ENCODE measurements at places on chromosomes 3 and 15.

DNA sequence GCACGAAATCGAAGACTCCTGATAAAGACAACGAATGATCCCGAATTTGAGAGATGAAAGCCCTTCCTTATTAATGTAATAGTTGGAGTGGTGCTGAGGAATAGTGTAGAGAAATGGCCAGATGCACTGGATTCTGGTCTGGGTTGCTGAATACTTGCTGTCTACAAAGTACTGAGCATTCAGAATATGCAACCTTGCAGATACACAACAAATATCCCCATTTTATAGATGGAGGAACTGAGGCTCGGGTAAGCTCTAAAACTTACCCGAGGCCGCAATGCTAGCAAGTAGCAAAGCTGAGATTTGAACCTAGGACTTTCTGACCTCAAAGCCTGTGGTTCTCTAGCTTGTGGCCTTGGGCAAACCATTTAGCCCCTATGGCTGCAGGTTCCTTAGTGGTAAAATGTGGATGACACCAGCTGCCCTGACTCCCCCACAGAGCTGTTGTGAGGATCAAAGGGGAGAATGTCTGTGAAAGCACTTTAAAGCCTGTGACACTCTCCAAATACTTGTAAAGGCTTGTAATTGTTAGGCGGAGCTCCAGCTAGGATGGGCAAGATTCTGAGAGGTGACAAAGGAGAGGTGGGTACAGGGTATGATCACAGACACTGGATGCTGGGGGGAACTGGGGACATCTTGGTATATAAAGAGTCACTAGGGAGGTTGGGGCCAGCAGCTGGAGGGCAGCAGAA, 39.8 kb downstream of the FOXB1 start:
- DNase-seq = no peak

DNA sequence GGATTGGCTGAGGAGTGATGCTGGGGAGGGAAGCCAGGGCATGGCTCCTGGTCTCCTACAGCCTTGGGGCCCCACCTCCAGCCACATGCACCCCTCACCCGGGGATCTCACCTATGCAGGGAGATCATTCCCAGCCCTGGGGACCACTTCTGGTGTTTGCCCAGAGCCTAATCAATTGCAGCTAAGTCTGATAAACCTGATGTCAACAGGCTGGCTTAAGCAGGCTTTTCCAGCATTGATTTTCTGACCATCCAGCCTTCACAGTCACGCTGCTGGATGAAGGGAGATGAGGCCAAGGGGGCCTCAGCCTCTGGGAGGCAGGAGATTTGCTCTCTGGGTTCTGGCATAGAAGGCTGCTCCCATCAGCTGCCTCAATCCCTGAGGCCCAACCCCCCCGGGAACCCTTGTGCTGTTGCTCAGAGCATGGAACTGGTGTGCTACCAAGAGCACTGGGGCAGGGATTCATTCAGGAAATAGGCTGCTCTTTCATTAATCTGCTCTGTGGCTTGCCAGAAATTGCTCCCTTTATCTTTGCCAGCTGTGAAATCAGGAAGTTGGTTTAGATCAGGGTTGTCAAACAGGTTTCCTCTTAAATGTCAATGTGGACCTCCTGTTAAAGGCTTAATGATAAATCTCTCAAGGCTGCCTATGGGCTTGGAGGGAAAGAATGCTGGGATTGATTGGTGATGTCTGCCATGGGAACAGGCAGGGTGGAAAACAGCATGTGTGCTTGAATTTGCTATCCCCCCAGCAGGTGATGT, 19.0 kb downstream of the FAM3D start:
- no peak for DNase-seq

DNA sequence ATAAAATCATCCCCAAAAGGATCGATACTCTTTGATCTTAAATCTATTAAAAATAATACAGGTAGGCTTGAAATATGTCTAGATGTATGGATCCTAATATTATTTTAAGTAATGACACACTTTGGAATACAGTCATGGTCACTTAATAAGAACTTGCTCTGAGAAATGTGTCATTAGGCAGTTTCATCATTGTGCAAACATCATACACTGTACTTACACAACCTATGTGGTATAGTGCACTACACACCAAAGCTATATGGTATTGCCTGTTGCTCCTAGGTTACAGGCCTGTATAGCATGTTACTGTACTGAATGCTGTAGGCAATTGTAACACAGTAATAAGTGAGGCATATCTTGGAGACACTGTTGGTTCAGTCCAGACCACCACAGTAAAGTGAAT, 307.1 kb downstream of the RAP2B start:
- DNase-seq = no peak

- DNase-seq = no peak
Observed at GRCh38 chr3:3665961-3666640, 133.1 kb upstream of the LRRN1 start.
